ENCODE measurements at places on chromosomes 16 and 17. TPM values are rescaled to one million over a fixed set of nuclear protein-coding genes. Genes with fewer than 3 reads are reported as not detected.

GOSR1 gene
- total RNA-seq: 45.0 TPM

GP2 gene
- not detected for total RNA-seq

CXCL16 gene
- 1.6 TPM for total RNA-seq

HIC1 gene
- total RNA-seq: 107 TPM

TBC1D3G gene
- not detected for total RNA-seq

HBZ gene
- not detected for total RNA-seq

C16orf46 gene
- 0.25 TPM for total RNA-seq

PRSS27 gene
- 0.75 TPM for total RNA-seq

TSPOAP1 gene
- 4.0 TPM for total RNA-seq

MVD gene
- 246 TPM for total RNA-seq

All from uterine smooth muscle cell (primary cell).